ENCODE measurements at places on chromosomes 1 and 21.
A peak's percentile ranks its signal among the peaks of the same experiment; 100 is the strongest.

GRCh38 chr1:119987112-119987511, 82.3 kb downstream of the NOTCH2 start:
- no peak for DNase-seq

GRCh38 chr21:31218830-31219608, 125.0 kb downstream of the TIAM1 start:
- peak; percentile 62 for DNase-seq

DNA sequence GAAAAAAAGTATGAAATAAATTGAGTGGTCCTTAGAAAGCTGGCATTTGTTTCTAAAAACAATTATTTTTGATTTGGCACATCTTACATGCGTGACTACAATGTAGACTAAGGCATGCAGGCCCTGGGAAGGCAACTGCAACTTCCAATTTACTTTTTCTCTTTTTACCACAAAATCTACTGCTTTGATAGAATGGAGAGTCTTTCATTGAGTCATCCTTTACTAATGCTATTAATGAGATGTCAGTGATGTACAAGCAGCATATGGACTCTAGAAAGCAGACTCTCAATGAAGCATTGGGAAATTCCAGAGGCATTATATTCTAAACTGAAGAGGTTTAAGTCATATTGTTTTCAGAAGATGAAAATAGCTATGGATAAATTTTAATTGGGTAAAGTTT, 29.6 kb upstream of the PRRX1 start:
- no peak for DNase-seq

GRCh38 chr1:90709535-90709934, 7.6 kb downstream of the BARHL2 start:
- DNase-seq: no peak

DNA sequence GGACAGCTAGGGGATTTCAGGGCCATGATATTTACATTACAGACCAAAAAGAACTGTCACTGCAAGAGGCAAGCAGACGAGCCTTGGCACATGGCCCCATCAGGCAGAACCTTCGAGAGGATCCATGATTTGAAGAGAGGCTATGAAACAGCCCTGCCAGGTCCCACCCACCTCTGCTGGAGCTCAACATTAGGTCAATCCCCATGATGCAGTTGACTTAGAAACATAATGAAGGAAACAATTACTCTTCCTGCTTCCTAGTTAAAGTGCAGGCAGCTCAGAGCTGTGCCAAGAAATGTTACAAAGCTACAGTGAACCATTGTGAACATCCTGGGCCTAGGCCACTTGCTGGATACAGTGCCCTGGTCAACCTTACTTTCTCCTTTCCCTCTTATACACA, 41.7 kb upstream of the PTCH2 start:
- DNase-seq: peak; percentile 82

GRCh38 chr1:26686795-26687194, 9.0 kb upstream of the ARID1A start:
- no peak for DNase-seq

DNA sequence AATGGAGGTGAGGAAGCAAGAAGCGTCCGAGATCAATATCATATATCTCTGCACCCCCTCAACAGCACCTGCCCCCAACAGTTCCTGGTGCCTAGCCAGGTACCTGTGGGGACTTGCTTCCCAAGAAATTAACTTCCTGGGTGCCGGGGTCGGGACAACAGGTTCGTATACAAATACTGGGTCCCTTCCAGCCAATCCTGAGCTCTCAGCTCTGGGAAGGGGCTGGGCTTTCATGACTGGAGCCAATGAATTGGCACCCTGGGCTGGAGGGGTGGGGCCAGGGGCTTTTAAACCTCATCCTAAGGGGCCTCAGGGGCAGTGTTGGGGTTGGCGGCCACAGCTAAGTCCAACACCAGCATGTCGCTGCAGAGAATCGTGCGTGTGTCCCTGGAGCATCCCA, at the start of gene PADI3:
TSS of gene PADI3 (plus strand) at position 318 of the 400 bp plus-strand sequence. CDS start at position 358, 40 bp downstream.
- DNase-seq: no peak

- peak; percentile 29 for DNase-seq
Observed at GRCh38 chr1:207619871-207620542, 24.9 kb upstream of the CR1L start.

DNA sequence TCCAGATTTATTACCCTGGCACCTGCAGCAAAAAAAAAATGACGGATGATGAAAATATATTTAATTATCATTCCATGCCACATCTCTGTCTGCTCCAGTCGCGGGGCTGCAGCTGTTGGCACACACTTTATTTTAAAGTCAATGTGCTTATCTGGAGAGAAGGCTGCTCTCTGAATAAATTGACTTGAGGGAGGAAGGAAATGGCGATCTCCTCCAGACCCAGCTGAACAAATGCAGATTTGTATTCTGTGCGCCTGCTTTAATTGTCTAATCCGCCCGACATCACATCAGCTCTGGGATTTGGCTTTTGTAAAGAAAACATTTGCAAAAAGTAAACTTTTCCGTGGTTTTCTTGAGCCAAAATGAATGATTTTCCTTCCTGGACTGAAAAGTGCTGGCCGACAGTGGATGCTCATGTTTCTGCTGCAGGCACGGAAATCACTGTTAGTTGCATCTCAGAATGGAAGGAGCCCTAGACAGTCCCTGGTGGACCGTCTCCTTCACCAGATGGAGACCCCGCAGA, 150.2 kb downstream of the CAMTA1 start:
- peak; percentile 63 for DNase-seq

GRCh38 chr1:149917571-149918144, at the start of gene SV2A:
Gene SV2A (minus strand): TSS chr1:149917844. CDS start chr1:149913840, 4,004 bp downstream.
- DNase-seq: peak; percentile 80

DNA sequence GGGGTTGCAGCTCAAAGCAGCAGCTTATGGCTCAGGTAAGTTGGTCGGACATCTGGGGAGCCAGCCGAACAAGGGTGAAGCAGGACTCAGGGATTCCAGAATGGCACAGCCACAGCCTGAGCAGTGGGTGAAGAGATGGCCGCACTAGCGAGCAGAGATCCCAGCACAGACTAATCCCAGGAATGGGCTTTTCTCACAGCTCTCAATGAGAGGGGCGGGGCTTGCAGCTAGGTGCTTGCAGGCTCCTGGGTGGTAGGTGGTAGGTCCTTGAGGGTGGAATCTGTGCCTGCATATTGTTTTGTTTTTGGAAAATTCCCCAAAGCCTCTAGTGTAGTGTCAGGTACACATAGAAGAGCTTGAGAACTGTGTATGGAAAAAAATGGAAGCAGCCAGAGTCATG, 9.0 kb downstream of the KIAA0040 start:
- DNase-seq: no peak

- DNase-seq: no peak
Observed at GRCh38 chr1:107198561-107198960, 57.7 kb downstream of the NTNG1 start.

DNA sequence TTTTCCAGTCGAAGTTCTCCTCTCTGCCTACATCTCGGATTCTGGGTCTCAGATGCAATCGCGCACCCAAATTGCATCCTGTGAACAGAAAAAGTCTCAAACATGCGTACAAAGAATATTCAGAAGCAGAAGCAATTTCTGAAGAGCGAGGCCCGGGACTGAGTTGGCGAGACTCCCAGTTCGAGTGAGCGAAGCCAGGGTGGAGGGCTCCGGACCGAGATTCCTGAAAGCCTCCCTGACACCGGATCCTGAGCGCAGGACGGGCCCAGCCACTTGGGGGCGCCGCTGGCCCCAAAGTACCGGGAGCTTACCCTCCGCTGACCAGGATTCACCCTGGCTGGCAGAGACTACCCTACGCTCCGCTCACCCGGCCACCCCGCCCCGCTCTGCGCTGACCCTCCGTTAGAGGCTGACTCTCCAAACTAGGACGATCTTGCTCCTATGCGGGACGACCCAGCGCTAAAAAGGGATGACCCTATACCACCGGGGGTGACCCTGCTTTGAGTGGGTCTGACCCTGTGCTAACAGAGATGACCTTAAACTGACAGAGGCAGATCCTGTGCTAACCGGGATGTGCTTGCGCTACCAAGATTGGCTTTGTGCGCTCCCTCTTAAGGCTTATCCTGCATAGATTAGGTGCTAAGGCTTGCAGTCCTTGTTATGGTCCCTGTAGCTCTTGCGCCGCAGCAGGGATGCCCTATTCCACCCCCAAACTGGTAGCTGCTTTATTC, 12.1 kb downstream of the FOXD2 start:
- no peak for DNase-seq

GRCh38 chr1:186113461-186113860, 261.6 kb downstream of the TPR start:
- DNase-seq: no peak

DNA sequence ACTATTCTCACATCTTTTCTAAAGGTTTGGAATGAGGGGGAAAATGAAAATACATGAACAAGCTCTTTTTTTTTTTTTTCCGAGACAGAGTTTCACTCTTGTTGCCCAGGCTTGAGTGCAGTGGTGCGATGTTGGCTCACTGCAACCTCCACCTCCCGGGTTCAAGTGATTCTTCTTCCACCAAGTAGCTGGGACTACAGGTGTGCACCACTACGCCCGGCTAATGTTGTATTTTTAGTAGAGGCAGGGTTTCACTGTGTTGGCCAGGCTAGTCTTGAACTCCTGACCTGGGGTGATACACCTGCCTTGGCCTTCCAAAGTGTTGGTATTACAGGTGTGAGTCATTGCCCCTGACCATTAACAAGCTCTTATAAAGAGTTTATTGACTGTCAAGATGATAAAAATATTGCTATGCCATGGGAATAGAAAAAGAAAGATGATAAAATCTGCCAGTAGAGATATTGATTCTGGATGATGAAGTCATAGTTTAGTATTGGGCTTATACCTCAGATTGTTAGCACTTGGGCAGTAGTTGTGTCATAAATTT, 36.6 kb downstream of the INKA2 start:
- no peak for DNase-seq

DNA sequence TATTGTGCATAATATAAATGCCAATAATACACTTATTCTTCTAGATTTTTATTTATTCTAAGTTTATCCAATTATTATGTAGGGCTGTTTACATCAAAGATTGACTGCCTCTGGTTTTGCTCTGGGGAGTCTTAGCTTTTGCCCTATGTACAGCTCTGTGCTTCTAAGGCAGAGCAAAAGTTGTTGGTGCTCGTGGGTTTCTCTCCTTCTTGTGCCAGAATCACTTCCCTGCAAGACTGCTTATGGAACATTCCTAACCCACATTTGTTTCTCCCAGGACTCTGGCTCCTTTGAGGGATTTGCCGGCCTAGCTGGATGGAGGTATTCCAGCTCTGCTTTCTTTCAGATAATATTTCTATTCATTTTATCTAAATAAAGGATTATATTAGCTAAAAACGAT, 849.1 kb downstream of the USP25 start:
- no peak for DNase-seq

DNA sequence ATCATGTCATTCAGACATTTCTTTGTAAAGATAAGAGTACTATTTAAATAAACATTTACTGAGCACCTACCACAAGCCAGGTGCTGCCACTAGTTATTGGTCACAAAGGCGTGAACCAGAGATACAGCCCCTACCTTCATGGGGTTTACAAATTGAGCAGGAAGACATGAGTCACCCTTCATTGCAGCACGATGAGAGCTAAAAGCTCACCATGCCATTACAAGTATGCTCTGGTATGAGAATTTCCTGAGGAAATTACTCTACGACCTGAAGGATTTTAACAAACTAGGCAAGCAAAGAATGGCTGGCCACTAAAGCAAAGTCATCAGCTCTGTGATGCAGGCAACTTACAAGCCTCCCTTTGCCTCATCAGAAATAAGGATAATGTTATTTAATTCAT, 346.8 kb downstream of the BRINP2 start:
- no peak for DNase-seq

DNA sequence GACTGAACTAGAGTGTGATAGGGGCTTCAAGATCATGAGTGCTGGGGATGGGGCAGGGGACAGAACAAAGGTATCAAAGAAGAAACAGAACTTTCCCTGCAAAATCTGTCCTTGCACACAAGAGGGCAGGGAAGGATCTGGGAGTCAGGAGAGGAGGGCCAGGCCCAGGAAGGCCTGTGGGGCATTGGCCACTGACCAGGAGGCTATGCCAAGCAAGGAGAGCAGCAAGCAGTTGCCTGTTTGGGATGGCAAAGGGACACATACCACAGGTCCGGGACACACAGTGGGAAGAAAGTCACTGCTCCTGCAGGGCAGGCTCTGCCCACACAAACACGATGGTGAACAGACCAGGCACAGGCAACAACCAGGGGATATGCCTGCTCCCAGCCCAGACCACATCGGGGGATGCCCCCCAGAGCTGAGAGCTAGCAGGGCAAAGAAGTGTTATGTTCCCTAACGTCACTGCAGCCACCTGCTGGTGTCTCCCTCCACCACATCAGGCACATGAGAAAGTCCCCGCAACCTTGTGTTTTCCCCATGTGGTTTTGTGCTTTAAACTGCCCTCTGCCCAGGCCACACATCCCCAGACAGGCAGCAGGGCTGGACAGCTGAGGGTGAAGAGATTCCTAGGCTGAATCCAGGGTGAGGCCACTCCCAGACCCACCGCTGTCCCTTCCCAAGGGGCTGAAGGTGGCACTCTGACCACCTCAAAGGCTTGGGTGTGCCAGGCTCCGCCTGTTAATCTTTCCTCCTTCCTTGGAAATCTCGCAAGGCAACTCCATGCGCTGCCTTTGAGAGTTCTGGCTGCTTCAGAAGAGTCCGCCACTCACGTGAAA, 53.6 kb downstream of the KIF21B start:
- no peak for DNase-seq

DNA sequence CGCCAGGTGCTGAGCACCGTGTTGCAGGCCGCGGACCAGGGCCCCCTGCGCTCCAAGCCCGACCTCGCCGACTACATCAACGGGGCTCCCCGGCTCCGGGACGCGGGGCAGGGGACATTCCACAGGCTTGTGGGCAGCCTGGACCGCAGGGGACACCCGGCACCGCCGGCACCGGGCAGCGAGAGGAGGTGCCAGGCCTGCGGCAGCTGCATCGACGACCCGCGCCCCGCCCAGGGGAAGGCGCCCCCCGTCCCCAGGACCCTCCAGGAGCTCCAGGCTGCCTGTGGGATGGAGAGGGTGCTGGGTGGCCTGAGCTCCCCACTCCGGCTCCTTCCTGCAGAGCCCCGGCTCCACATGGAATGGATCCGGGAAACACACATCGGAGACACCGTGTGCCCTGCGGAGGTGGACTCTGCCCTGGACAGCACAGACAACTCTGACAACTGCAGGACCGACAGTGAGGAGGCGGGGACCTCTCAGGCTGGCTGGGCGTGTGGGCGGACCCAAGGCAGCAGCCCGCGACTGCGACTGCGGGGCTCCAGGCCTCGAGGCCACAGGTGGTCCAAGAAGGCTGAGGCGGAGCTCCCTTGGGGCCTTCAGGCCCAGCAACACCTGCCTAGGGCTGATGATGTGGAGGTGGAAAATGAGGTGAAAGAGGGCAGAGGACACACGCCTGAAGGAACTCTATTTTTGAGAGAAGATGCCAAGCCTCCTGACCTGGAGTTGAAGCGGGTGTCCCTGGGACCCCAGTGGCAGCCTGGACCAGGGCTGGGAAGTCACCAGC, 22.8 kb downstream of the KIAA1614 start:
- DNase-seq: no peak

DNA sequence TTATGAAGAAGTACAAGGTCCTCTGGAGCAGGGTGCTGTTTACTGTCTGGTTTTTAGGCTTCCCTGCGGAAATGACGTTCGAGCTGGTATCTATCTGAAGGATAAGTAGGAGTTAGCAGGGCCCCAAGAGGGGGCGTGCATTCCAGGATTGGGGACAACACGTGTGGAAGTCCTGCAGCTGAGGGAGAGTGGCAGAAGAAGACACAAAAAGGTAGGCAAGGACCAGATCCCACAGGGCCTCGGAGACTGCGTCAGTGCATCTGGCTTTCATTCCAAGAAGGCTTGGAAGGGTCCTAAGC, 5.9 kb downstream of the RIMS3 start:
- DNase-seq: no peak

Data from right hindlimb (tissue), 1 donor.